Hematopoietic multipotent progenitor cell (in vitro differentiated cells): ENCODE measurements at places on chromosomes 6 and 20.

DNA sequence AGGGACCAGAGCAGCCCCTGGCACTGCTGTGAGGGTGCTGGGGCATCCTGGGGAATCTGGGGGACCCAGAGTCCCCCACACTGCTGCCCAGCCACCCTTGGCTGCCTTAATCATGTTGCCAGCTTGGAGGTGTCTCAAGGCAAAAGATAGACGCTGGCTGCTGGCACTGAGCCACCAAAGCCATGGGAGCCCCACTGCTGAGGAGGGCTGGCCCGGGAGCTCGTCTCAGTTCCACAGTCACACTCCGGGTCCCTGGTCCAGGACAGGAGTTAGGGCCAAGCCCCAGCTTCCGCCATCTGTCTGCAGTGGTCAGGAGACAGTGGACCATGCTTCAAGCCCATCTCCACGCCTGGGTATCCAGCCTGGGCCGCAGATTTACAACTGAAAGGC lies 41.0 kb upstream of the HMGA1 start:
- no peak for DNase-seq

- DNase-seq, result no peak
Measured at GRCh38 chr6:57294862-57295445, 22.5 kb upstream of the PRIM2 start.

- no peak for DNase-seq
Measured at GRCh38 chr6:119501798-119502483, 152.4 kb upstream of the MAN1A1 start.

DNA sequence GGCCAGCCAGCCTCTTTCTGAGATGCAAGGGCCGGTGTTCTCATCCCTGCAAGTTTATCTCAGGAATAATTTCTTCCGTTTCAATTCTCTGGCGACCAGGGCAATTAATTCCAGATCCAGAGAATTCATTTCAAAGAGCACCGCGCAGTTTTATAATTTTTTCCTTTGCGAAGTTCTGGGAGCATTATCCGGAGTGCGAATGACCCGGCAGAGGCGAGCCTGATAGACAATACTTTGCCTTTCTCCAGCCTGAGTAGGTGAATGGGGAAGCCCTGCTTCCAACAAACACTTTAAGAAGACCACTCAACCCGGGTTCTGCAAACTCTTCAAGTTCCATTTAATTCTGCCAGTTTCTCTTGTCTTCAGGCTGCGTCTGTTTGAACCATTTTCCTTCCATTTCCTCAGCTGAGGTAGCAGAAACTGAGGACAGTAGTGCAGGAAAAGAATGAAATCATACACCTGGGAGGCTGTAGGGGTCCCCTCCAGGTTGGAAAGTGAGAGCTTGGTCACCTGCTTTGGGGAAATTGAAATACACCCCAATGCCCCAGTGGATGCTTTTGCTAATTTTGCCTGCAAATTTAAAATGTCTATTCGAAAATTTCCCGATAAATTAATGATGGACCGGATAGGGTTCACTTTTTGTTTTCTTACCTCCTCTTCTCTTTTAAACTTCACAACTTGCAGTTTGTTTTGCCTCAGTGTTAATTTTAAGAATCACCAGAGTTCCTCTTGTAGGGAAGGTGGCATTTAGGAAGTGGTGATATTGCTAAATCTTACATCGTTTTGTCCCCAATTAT lies 1.1 kb downstream of the VGLL2 start:
- peak; percentile 15 for DNase-seq

DNA sequence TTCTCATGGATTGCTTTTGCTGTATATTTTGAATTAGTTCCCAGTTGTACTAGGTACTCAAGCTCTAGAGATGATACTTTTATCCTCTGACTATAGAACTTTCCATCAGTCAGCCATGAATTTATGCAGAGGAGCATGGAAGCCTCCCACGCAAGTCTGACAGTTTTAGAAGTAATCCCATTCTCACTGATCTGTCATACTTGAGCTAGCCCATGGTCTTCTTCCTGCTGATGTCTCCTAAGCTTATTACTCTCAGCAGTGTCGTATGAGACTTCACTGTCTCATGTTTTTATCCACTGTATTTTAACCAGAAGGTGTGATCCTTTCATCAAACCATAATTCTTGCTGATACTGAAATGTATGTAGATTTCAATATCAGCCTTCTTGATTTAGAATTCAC lies 715.2 kb upstream of the MARCKS start:
- no peak for DNase-seq
